ENCODE measurements at places on chromosomes 5 and 9.

GRCh38 chr5:67686746-67687145 lies 490.1 kb upstream of the CD180 start:
- DNase-seq, result no peak

GRCh38 chr5:151758141-151758429 lies 346 bp downstream of the ATOX1 start:
- DNase-seq, result no peak

DNA sequence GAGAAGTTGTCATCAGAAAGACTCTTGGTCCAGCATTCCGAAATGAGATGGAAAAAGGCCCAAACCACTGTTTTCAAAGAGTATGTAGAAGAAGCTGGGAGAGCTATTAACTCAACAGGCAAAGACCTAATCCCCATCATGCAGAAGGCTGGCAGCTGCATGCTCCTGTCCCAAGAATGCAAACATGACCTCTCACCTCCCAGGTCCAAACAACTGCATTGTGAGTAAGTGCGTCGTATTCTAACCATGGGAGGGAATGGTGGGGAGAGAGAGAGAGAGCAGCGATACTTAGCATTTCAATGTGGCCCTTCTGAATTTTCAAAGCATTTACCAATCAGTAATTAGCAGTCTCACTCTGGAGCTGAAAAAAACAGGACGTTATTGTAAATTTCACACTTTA lies 27.6 kb downstream of the TRPC7 start:
- DNase-seq, result no peak

- DNase-seq, result no peak
Observed at GRCh38 chr9:124264823-124265233, 7.1 kb downstream of the NEK6 start.

DNA sequence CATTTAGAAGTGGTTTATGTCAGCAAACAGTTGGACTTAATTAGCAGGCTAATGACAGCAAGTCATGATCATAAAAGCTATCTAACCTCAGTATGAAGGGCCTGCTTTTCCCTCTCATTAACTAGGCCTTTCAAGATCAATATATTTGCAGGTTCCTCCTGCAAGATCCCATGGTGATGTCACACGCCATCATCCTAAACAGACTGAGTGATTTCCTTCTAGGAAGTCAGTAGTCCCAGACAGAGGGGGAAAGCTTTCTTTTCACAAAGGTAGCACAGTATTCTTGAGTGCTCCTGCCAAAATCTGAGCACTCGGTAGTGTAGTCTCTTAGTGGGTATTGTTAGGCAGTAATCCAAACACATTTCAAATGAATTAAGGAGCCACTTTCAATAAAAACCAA lies 52.5 kb downstream of the UIMC1 start:
- no peak for DNase-seq

DNA sequence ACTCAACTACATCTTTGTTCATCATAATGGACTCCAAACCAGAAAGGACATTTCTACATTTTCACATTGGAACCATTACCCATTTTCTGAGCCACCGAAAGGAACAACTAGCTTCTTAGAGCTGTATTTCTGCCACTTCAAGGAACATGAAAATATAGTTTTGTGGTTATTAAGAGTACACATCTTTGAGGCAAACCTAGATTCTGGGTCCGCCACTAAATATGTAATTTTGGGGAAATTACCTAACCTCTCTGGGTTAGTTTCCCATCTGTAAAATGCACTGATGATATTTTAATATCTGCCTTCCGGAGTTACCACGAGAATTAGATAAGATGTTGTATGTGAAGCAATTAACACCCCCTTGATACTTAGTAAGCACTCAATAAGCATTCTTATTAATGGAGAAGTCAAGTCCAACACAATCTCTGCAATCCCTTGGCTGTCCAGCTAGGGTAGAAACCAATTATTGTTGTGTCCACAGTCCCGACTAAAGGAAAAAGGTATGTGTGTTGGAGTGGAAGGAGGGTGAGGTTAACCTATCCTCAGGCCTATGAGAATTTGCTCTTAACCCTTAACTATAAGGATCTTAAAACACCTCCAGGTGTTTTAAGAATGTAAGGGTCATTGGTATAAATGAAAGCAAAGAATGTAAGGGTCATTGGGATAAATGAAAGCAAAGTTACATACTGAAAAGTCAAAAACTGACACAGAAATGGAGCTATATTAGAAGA lies 94.0 kb upstream of the PTGER4 start:
- no peak for DNase-seq

DNA sequence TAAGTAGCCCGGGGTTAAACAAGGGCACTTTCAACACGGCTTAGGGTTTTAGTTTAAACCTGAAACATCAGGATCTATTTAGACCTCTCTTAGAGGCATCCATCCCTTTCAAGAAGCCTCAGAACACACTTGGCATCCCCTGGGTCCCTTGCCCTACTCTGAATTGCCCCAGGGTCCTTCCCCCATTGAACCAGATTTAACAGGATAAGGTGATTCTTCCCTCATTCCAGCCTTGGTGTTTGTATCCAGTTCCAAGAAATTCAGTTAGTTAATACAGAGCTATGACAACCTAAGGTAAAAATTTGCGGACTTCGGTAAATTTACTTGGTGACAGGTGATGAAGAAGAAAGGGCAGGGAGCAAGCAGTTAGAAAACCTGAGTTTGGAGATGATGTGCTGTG lies 35.8 kb upstream of the GLIS3 start:
- DNase-seq, result no peak

- DNase-seq, result no peak
Observed at GRCh38 chr9:86940774-86941173, 6.5 kb downstream of the GAS1 start.

DNA sequence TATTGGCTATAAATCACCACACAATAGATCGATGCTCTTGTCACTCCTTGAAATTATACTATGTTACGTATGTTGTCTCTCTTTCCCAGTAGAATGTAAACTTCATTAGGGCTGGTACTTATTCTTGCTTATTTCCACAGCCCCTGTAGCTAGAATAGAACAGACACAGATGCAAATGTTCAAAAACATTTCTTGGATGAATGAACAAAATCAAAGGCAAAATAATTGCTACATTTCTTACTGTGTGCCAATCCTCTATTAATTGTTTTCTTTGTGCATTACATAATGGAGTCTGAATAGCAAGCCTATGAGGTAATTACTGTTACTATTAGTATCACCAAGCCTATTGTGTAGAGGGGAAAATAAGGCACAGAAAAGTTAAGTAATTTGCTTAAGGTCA lies 725 bp upstream of the OR13C2 start:
- no peak for DNase-seq

DNA sequence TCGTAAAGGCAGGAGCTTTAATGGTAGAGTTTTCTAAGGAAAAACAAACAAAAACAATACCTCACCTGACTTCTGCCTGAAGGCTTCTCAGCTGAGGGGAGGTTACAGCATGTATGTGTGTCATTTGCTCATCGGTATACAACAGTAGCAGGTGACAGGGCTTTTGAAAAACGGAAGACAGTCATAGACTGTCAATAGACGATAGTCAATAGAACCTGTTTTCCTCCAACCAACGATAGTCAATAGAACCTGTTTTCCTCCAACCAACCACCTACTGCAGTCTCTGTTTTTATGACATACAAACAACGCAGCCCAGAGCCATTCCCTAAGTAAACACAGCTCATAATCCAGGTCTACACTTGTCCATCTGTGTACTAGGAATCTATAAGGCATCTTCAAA lies 74.6 kb downstream of the RETREG1 start:
- DNase-seq, result no peak

DNA sequence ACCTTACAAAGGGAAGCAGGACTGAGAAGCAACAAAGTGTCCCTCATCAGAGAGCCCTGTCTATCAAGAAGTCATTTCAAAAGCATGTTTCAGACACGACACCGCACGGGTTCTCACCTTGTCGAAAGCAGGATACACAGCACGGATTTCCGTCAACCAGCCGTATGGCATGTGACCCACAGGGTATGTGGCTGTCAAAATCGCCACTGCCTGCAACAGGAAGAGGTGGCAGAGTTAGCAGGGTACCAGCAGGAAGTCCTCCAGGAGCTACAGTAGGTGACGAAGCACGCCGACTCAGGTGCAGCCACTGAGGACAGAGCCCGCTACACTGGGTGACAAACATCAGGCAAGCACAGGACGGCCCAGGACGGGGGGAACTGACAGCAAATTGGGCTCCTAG lies 81.2 kb downstream of the OTULIN start:
- DNase-seq, result no peak

DNA sequence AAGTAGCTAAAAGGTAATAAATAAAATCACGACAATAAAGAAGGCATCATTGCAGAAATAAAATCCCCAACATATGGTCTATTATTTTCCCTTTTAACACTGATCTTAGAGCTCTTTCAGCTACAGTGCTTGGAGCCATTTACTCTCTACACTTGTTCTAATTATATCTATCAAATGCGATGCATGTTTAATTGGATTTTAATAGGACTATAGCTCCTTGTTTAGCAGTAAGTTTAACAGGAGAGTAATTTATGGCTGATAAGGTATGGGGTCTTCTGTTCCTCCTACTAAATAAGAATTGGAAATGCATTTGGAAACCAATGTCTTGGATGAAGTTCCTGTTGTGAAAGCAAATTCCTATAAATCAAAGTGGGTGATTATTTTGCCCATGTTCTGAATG lies 304.2 kb upstream of the PTPRD start:
- no peak for DNase-seq

DNA sequence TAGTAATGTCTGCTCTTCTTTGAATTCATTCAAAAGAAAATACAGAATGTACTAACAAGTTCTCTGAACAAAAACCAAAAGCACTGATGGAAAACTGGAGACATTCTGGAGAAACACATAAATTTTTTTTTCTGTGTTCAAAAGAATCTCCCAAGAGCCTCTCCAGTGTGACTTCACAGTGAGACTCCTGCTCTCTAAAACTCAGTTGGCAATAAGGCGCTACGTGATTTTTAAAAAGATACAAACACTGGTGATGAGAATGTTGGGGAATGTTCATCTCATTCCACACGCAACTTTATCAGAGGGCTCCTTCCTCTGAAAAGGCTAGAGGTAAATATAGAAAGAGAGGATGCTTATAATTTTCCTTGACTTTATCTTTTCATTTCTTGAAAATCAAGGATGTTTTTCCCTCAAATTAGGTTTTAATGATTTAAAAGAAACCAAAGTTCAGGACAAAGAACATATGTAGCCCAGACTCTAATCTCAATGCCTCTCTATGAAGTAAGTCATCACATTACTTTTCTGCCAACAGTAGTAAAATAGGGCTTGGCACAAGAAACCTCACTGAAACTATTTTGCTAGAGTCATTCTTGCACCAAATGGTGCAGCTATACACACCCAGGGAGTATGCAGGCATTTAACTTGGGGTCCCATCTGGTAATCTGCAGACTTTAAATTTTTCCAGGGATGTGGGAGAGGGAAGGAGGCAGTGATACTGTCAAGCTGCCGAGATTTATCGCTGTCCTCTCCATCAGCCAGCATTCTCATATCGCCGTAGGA lies 12.9 kb upstream of the AOPEP start:
- DNase-seq, result no peak

GRCh38 chr5:57859626-57860025 lies 377.0 kb upstream of the ACTBL2 start:
- no peak for DNase-seq

DNA sequence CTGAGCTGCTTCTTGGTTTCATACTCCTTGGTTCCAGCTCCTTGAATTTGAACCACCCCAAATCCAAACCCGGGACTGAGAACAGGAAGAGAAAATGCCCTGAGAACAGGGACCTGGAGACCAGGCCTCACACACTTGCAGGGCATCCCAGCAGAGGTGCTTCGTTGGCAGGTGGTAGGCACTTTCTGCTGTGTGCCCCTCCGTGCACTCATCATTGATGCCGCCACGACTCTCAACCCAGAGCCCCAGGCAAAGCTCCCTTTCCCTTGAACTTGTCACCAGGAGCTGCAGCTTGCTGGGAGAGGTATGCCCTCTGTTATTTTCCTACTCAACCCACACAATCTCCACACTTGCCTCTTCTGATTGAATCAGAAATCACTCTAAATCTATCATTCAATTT lies 217.8 kb upstream of the IRX1 start:
- DNase-seq, result no peak

GRCh38 chr5:177372034-177372896 lies 12.0 kb upstream of the SLC34A1 start:
- DNase-seq, result no peak

DNA sequence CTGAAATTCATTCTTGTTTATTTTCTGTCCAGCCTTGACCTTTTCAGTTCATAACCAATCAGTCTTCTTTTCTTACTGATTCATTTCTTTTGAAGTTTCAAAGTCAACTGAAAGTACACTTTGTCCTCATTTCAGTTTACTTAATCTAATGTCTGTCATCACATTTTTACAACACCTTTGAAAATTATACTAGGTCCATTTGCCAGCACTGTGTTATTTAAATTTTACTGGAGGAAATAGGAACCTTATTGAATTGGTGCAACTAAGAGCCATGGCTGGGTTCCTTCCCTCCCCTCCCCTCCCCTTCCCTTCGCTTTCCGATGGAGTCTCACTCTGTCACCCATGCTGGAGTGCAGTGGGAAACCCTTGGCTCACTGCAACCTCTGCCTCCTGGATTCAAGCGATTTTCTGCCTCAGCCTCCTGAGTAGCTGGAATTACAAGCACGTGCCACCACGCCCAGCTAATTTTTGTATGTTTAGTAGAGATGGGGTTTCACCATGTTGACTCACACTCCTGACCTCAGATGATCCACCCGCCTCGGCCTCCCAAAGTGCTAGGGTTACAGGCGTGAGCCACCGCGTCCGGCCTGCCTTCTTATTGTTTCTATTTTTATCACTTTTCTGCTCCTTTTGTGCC lies 6.3 kb downstream of the RMI1 start:
- DNase-seq, result no peak

DNA sequence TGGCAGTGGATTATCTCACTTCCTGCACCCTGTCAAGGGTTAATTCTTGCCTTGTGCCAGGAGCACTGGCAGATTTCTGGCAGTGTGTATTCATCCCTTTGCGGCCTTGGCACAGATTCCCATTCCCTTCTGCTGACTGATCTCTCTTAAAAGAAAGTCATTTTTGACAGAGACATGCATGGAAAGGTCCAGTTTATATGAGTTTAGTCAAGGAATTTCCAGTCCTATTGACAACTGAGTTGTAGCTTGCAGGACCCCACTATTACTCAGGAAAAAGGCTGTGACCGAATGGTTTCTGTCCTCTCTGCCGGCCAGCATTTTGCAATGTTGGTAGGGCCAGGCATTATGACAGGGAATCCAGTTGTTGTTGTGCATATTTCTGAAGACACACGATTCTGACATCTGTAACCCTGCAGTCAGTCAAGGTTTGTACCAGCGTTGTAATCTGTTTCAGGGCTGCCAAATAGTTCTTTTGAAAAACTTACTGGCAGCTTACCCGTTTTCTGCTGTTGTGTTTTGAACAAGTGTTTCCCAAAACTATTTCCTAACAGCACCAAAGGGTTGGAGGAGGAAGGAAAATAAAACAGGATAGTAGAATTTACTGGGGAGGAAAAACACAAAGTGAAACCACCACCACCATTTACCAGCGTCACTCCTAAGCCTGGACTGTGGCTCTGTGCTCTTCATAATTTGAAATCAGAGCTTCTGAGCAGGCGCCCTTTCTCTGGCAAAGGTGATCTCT lies 243.4 kb upstream of the KLF4 start:
- DNase-seq, result no peak

GRCh38 chr5:76210946-76211345 lies 127.8 kb downstream of the SV2C start:
- DNase-seq, result no peak

GRCh38 chr9:101309139-101309538 lies 75.7 kb downstream of the BAAT start:
- DNase-seq, result no peak

- no peak for DNase-seq
Observed at GRCh38 chr5:104513121-104513602, 950.6 kb upstream of the NUDT12 start.

Measured in BE2C (cell line).